ENCODE measurements at places on chromosomes 2 and 18.

DNA sequence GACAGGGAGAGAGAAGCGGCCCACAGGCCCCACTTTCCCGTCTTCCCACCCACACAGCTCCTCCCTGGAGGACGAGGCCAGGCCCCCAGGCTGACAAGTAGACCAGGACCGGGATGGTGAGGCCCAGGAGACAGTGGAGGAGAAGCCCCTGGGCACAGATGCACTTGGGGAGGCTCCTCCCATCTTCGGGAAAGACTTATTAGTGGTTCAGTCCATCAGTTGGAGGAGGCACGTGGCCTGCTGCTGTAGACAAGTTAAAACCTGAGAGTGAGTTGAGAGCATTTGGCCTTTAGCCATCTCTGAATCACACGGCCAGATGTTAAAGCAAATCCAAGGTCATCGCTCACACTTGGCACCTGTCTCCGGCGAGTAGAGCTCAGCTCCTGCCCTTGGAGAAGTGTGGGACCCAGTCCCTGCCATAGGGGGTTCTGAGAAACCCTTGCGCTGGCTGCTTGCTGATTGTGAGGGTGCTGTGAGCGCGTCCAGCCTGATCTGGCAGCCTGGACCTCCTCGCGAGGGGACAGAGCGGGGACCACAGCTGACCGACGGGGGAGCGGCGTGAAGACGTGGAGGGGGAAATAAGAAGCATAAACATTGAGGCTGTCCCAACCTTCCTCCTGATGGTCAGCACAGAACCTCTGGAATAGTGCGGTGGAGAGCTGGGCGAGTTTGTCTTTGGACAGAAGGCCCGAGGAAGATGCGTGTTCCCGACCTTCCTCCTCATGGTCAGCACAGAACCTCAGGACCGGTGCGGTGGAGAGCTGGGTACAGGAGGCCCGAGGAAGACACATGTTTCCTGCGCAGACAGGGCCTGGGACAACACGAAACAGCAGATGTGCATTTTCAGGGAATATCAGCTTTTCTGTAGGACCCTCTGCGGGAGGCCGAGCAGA, 24.7 kb upstream of the ALLC start:
- DNase-seq, result no peak

DNA sequence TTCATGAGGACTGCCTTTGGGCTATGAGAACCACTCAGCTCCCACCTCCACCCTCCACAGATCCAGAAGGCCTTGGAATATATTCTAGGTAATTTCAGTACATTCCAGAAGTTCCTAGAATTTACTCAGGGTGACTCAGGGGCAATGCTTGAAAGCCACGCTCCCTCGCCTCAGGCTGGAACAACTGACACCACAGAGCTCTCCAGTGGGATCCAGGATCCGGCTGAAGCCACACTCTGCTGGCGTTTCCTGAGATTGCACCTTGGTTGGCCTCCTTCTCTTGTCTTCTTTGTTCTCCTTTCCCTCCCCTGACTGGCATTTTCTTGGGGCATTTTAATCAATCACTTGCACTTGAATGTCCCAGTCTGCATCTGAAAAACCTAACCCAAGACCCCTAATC, 92.6 kb upstream of the KCNE4 start:
- no peak for DNase-seq

DNA sequence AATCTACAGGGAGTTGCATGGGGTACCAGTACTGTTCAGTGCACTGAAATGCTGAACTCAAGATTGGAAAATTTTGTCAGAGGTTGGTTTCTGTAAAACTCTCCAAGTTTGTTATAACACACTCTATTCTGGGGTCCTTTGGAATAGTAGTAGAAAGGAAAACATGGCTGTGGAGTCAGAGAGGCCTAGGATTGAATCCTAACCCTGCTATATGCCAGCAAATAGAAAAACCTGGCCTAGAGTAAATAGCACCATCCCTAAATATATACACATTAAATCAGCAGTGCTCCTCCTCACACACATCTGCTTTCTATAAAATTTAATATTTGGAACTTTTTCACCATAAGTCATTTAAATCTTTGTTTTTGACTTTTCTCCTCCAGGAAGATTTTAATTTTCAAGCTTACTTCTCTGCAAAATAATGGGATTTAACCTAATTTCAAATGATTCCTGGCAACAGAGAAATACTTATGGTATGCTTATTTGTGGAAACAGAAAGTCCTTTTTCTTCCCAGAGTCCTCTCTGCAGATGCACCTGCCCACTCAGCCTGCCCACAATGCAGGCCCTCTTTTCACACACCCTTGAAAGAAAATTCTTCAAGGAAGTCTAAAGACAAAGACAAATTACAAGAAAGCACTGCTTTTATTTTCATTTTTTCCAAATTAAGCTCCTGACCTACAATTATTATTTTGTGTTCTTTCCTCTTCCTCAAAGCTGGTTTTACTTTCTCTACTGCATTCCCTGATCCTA, 197.5 kb upstream of the LRRTM1 start:
- no peak for DNase-seq

- no peak for DNase-seq
Observed at GRCh38 chr2:216221811-216222210, 112.7 kb downstream of the XRCC5 start.

DNA sequence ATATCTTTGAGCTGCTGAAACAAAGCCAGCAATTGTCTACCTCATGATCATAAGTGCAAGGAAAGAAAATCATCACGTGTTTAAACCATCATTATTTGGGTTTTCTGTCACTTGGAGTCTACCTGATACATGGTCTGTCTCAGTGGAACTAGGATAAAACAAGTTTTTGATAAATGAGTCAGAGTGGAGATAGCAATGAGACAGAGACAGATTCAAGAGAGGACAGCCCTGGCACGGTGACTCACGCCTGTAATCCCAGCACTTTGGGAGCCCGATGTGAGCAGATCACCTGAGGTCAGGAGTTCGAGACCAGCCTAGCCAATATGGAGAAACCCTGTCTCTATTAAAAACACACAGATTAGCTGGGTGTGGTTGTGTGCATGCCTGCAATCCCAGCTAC, 93.8 kb downstream of the PMAIP1 start:
- no peak for DNase-seq

DNA sequence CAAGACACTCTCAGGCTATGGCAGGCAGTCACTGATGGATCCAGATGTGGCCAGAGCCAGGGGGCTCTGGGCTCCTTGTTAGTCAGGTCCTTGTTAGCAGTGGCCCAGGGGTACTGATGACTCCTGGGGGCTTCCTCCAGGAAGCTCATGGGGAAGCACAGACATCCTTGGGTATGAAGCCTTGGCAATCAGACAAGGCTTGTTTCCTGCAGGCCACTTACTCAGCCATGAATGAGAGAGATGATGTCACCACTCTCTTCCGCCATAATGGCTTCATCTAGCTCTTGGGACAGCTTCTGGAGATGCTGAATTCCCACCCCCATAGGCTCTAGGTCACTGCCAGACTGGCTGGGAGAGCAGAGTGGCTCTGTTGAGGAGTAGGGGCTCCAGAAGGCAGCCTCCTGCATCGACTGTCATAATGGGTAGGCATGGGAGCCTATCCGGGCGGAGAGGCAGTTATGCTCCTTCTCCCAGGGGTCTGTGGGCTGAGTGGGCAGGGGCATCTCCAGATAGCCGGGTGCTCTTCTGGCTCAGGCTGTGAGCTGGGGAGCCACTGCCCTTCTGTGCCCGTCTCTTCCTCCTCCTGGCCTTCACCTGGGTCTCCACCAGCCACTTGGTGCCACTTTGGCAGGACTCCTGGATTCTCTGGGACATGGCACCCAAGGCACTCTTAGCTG, 40.2 kb upstream of the BMPR2 start:
- no peak for DNase-seq

- DNase-seq, result no peak
Observed at GRCh38 chr18:35566019-35566418, 15.5 kb upstream of the GALNT1 start.

GRCh38 chr2:69604026-69604678, 39.4 kb downstream of the AAK1 start:
- no peak for DNase-seq

DNA sequence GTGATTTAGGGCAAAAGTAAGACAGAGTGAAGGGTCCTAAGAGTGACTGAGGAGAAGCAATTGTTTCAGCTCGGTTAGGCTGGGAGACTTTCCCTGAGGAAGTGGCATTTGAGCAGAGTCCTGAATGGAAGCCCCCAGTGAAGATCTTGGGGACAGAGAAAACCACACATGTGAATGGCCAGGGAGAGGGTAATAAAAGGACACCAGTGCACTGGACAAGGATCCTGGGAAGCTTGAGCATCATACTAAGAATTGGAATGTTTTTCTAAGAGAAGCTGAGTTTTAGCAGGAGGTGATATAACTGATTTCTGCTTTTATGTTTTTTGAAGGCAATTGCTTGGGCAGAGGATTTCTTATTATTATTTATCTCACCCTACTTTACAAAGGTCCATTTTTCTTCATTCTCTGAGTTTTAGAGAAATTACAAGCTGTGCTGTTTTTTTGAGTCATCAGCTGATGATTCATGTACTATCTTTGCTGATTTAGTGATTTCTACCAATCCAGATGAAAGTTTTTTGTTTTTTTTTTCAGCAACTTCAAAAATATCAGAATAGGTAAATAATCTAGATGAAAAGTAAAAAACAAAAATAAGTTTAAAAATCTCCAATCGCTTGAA, 43.5 kb downstream of the MFSD6 start:
- DNase-seq, result no peak

GRCh38 chr2:43611987-43612894, 16.4 kb upstream of the THADA start:
- DNase-seq, result peak; percentile 32

DNA sequence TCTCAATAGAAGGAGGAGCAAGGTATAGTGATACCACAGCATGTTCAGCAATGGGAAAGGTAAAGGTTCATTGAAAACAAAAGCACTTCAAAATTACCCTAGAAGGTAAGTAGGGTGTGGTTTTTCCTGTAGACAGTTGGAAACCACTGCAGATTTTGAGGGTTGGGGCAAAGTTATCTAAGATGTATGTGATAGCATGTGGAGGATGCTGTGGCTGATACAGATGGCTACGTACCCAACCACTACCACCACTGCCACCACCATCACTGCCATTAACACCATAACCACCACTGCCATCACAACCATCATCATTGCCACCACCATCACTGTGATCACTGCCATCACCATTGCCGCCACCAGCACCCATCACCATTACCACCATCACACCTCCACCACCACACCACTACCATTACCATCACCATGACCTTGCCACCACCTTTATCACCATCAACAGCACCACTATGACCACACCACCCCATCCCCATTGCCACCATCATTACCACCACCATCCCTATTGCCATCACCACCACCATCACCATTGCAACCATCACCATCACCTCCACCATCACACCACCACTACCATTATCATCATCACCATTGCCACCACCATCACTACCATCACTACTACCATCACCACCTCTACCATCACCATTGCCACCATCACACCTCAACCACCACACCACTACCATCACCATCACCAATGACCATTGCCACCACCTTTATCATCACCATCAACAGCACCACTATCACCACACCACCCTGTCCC, 3.7 kb downstream of the TMSB10 start:
- no peak for DNase-seq

DNA sequence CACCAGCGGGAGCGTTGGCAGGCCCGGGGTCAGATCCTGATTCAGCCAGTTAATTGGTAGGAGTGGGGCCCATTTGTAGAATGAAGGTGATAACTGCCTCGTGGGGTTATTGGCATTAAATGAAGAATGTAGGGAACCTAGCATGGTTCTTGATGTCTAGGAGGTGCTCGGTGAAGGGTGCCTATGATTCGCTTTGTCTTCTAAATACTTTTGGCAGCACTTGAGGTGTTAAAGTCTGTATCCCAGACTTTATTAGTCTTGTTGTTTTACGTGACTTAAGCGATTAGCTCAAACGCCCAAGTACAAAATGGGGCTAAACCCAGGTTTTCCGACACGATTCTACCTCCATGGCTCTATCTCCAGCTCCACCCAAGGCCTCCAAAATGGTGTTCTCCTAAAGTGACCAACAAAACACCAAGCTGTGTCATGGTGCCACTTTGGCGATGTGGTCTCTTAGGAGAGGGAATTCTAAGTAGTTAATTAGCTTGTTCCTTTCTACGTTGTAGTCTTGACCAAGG, 980 bp upstream of the PPP4R1 start:
- DNase-seq, result no peak

- DNase-seq, result no peak
Observed at GRCh38 chr2:231386446-231386845, 9.1 kb upstream of the B3GNT7 start.

DNA sequence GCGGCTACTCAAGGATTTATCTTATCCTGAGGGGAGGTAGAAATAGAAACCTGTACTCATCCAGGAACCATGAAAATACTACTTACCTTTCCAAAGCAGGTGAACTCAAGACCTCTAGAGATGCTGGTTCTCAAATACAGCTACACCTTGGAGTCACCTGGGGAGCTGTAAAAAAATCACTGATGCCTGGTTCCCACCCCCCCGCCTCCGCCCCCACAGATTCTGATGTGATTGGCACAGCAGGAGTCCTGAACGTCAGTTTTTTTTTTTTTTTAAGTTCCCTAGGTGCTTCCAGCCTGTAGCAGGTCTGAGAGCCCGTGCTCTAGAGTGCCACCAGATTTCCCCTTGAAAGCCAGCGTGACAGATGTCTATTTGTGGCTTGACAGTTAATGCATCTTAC, 113.6 kb downstream of the MRO start:
- DNase-seq, result peak; percentile 27

DNA sequence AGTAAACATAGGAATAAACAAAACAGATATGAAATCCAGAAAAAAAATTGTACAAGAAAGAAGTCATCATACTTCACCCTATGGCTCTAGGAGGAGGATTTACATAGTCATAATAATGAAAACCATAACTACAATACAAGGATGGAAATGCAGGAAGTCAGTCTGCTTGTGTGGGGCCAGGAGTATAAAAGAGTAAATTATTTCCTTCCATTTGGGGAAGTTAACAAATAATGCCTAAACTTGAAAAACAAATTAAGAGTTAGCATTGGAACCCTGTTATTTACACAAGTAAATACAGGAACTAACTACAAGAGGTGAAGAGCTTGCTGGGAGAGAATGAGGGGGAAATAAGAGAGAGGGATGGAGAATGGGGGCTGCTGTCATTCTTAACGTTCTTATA, 15.4 kb downstream of the TMEM163 start:
- DNase-seq, result no peak

GRCh38 chr18:9838144-9838877, 47.5 kb upstream of the TXNDC2 start:
- DNase-seq, result peak; percentile 48

- DNase-seq, result no peak
Observed at GRCh38 chr2:187857826-187858225, 303.6 kb upstream of the TFPI start.

All from NCI-H2107 (cell line).